ENCODE measurements at places on chromosomes 3 and 15.

DNA sequence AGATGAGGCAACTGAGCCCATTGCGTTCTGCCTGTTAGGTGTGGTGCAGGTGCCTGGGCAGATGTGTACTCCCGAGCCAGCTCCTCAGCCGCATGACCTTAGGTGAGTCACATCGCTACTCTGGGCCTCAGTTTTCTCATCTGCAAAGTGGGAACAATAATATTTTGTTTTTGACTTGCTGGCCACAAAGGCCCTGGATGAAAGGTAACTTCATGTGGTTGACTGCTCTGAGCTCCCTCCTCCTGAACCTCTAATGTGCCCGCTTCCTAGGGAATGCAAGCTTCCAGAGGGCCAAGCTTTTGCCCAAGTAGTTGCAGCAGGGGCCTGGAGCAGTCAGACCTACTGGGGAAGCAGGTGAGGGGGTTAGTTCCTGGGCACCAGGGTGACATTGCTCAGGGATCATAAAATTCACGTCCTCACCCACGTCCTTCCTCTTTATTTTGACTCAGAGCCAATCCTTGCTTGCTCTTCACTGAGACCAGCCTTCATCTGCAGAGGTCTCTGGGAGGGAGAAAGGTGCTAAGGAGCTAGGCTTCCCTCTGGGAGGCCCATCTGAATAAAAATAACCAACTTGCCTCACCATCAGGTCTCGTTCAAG is 149.0 kb upstream of the TLE3 start:
- no peak for DNase-seq

- DNase-seq = no peak
These were observed 5.6 kb downstream of the CFAP92 start for GRCh38 chr3:128988286-128988685.

DNA sequence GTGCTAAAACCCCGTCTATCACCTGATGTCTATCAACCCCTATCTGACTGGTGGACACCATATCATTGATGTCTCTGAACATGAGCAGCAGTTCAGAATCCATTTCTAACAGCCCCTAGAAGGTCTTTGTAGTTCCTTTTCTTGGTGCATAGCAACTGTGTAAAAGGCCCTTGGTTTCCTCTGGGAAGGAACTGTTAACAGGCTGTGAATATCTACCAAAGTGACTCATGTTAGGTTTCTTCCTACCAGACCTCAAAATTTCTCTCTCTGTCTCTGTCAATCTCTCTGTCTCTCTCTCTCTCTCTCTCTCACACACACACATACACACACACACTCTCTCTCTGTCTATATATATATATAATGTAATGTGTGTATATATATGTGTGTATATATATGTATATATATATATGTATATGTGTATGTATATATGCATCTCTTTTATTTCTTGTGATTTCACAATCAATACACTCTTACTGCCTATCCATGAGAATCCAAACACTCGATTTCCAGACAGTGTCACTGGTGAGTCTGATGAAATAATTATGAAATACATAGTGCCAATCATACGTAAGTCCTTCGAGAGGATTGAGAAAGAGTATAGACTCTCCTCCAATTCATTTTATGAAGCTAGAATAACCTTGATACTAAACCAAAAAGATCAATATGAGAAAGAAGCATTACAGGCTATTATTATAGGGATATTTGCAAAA is 335.9 kb upstream of the SLCO3A1 start:
- no peak for DNase-seq

DNA sequence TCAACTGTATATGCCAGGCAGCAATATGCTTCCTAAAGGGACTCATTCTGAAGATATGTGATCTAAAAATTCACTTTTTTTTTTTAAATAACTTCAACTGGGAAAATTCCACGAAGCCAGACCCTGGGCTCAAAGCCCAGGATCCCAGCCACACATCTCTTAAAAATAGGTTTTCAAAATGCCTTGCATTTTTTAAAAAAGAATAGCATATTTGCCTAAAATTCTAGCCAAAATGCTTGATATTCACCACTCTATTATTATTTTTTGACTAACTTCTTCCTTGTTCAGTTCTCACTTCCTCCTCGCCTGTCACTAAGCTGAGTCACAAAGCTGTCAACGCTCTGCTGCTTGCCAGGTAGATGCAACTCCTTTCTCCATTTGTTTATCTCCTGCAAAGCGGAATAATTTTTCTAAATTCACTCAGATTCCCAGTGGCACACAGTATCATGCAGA is 28.0 kb upstream of the VGLL4 start:
- no peak for DNase-seq

DNA sequence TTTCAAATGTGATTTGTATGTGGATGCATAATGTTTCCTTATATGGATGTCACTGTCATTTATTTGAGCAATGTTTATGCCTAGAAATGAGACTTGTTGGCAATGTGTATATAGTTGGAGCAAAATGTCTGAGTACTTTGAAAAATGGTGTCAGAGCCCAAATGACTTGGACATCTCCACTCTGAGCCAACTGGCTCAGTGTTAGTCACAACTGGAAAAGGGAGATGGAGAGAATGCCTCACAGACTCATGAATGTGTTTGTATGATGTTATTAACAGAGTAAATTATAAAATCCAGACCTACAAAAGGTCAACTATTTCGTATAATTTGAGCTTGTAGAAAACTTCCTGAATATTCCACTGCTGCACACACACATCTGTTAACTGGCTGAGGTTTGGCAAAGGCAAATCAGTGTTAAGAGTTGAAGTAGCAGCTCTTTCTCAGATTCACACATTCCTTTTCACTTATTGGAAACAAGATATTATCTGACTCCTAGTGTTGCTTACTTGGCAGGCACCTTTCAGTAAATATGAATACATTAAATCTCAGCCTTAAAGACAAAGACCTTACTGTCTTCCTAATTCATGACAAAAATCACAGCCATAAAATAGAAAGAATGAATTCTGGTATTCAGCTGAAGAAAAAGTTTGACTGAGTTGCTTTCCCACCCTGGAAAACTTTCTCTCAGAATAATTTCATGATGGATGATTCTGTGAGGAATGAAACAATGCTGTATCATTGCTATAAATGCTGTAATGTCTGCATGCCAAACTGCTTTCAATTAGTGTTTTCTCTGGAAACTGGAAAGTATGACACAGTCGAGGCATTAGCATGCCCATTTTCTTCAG is 27.0 kb downstream of the ADIPOQ start:
- no peak for DNase-seq

DNA sequence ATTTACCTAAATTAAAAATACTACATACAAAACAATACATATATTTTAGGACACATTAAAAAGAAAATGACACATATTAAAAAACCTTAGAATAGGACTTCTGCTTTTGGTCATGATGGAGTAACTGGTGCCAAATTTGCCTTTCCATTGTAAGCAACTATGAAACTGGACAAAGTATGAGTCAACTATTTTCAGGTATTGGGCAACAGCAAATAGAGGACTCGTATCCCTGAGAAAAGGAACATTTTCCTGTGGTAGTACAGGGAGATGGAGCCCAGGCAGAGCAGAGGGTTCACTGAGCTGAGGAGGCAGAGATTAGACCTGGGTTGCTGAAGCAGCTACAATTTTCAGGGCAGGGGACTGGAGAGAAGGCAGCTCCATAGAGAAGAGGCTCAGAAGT is 14.7 kb downstream of the CCR1 start:
- no peak for DNase-seq

DNA sequence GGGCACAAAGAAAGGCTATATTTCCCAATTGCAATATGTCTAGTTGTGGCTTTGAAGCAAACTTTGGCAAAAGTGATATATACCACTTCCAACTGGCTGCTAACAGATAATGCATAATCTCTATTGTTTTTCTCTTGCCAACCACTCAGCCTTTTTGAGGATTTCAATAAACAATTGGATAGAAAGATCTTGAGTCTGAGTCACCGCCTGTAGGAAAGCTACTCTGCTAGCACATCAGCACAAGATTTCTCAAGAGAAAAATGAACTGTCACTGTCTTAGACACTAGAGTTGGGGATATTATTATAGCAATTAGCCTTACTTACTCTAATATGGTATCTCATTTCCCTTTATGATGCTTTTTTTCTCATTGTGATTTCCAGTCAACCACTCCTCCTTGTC is 119.7 kb downstream of the SST start:
- no peak for DNase-seq

DNA sequence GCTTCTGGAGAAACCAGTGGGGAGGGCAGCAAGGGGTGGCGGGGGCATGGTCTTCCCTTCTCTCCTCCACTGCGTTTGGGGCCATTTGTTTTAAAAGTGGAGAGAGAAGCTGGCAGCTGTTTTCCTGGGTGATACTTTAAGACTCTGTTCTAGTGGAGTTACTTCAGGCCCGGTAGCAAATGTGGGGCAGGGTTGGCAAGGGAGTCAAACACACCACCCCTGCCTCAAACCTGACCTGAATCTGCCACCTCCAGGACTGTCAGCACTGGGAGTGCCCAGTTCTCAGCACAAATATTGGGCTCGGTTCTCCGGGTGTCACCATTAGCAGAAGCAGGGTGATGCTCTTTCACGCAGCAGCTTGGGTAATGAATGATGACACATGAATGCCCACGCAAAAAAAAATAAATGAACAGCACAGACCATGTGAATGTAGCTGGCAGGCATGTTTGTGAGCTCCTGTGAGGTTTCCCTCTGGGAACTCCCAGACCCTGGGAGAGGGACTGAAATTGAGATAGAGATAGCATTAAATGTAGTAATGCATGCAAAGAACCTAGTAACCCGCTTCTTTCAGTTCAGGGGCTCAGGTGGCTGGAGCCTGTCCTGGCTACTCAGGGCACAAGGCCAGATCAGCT is 424.0 kb downstream of the MCTP2 start:
- DNase-seq = no peak

DNA sequence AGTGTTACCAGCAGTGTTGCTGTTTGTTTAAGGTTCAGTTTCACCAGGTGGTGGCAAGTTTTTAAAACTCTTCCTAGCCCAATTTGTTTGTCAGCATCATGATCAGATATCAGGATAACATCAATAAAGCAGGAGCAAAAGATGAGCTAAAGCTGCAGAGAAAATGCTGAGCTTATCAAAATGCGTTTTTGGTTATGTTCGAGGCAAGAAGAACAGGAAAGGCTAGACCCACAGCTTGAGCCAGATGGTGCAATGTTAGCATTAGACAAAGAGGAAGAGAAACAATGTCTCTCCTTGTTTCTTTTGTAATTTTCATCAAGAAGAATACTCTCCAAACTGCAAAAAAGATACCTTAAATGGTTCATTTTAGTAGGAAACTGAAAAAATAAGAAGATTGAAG is 66.2 kb downstream of the THRB start:
- no peak for DNase-seq

DNA sequence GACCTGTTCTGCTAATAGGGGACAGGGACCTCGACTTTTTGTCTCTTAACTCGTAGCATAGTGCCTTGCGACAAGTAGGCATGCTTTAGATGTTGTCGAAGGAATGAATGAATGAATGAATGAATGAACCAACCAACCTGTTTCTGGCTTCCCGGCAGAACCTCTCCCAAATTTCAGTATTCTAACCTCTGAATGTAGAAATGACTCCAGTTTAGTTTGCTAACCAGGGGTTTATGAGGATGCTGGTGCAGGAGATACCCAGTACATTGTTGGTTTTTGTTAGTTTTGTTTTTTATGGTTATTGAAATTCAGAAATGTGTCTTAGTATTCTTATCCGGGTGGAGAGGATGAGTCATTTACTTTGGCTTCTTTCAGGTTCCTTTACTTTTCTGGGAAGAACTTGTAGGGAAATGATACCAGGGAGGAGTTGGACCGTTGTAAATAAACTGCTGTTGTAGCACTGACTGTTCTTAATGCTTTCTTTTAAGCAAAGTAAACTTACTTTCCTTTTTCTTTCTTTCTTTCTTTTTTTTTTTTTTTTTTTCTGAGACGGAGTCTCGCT is 29.6 kb upstream of the EHHADH start:
- DNase-seq = no peak

GRCh38 chr3:15361494-15362214 is 29.3 kb upstream of the SH3BP5 start:
- DNase-seq = peak; percentile 78

DNA sequence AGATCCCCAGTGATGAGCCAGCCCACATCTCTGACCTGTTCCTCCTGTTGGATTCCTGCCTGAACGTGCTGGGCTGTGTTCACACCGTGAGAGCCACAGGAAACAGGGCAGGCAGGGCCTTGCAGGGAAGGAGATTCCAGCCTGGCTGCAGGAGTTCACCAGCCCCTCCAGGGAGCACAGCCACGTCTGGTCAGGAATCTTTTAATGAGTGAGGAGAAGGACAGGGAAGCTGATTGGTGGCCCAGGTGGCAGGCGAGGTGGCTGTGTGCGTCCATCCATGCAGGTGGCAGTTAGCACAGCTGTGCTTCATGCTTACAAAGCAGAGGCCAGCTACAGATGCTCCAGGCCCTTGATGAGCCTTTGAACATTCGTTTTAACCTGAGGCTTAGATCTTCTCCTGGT is 10.5 kb downstream of the LRRK1 start:
- DNase-seq = no peak

- DNase-seq = peak; percentile 3
These were observed 42.2 kb downstream of the SV2B start for GRCh38 chr15:91142106-91142744.

DNA sequence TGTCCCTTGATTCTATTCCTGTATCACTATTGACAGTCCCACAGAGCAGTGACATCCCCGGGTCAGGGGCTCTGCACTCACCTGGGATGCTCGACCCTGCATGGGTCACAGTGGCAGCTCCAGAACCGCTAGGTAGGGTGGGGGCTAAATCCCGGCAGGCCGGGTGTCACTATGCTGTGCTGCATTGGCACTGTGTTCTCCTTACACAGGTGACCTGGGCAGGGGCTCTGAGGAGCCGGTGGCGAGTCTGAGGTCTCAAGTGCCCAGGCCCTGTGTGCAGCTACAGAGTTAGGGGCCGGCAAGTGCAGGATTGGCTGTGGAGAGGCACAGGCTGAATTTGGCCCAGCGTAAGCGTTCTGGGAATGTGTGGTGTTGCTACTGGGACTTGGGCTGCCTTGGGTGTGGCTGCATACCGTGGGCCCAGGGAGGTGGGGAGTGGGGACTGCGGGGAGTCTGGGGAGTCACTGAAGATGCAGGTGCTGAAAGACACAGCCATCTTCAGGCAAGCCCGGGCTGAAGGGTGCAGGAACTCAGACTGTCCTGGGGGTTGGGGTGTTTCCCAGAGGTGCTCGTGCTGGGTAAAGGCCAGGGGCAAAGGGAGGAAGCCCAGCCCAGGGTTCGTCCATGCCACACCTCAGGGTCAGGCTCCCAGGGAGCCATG is 102.6 kb upstream of the PRR20G start:
- DNase-seq = no peak

Data from stimulated activated CD4-positive, alpha-beta T cell treated with anti-CD3 and anti-CD28 coated beads, Interleukin-15, amount 100 ng/mL, for 24 hours (primary cell).